Iris pigment epithelial cell (primary cell): ENCODE measurements at places on chromosomes 7 and 10.

DNA sequence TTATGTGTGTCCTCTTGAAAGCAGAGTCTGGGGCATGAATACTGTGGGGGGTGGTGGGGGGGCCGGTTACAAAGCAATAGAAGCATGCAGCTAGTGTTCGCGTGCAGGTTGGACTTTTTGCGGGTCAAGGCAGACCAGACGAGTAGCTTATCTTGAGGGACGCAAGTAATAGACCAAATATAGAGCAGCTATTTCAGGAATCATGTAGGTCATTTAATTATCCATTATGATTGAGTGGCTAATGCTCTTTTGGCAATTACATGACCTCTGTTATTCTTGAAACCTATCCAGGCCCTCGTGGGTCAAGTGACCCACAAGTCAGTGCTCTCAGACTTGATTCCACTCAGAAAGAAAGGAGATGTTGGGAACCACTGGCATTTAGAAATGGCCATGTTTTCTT is 93.0 kb downstream of the BTRC start:
- DNase-seq, result no peak

DNA sequence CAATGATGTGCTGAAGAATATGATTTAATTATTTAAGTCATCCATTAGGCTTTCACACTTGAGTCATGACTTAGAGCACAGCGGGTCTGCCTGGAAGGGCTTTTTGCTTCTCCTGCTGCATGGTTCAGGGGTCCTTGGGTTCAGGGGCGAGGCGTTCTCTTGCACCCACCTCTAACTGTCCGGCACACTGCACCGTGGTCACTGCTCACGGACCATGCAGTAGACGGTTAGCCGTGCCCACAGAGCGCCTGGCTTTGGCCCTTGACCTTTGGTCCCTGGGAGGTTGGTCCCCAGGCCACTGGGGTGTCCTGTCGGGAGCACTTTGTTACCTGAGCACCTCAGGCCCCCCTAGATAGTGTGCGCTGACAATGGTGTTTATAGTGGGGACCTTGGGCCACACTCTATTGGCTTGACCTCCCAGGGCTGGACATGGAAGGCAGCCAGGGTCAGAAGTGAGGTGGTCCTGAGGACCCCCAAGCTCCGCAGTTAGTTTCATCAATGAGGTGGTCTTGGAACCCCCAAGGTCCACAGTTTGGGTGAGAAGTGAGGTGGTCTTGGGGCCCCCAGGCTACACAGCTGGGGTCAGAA is 110.6 kb downstream of the ACTR3B start:
- no peak for DNase-seq

DNA sequence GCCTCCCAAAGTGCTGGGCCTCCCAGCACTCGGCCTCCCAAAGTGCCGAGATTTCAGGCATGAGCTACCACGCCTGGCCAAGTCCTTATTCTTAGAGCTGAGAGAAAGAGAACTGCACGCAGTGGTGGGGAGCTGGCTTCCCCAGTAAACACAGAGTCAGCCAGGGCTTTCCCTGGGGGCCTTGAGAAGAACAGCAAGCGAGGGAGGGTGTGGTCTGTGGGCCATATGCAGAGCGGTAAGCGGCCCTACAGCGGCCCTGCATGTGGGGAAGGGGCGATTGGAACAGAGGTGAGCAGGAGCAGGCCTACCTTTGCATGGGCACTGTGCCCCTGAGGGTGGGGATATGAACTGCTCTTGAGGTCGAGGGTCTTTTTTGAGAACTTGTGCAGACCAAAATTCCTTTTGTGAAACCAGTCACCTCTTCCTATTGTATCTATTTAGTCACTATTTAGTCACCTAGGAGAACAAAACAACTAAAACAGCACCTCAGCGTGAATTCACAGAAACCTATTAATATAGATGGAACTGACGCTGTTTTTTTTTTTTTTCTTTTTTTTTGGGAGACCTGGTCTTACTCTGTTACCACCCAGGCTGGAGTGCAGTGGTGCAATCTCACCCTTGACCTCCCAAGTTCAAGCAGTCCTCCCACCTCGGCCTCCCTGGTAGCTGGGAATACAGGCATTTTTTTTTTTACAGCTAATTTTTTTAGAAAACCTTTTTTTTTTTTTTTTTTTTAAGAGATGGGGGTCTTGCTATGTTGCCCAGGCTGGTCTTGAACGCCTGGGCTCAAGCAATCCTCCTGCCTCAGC is 36.9 kb upstream of the SH2D4B start:
- no peak for DNase-seq

GRCh38 chr10:97005349-97005748 is 173.3 kb downstream of the LCOR start:
- no peak for DNase-seq

GRCh38 chr10:102384053-102384452 is 11.5 kb upstream of the NFKB2 start:
- DNase-seq, result no peak

DNA sequence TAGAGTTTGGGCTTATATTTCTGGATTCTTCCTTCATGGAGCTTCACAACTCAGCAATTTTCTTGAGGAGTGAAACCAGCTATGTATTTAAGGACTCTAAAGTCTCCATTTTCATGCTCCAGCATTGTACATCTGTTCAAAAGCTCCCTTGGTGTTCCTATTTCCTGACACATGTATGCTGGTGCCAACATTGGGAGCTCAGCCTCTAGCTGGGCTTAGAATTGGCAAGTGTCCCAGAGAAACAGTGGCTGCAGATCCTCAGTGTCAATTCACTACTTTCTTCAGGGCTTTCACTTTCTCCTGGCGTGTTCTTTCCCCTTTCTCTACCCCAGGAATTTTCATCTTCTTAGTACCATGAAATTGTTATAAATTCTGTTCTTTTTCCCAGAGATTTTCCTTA is 103.1 kb downstream of the ZNF467 start:
- peak; percentile 40 for DNase-seq

DNA sequence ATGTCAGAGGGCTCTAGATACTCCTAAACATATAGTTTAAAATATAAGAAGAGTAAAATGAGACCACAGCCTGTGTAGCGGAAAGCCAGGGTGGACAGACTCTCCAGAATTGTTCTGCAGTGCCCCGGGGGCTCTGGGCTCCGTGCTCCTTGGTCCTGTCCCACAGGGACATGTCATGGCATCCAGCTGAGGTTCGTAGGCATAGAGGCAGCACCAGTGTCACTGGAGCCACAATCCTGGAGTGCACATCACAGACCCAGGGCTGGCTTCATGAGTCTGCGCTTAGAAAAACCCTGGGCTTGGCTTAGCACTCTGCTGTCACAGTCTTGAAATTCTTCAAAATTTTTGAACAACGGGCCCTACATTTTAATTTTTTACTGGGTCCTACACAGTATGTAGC is 280.4 kb upstream of the ZNF32 start:
- no peak for DNase-seq

GRCh38 chr7:116810267-116811116 is 51.9 kb upstream of the CAPZA2 start:
- peak; percentile 31 for DNase-seq

DNA sequence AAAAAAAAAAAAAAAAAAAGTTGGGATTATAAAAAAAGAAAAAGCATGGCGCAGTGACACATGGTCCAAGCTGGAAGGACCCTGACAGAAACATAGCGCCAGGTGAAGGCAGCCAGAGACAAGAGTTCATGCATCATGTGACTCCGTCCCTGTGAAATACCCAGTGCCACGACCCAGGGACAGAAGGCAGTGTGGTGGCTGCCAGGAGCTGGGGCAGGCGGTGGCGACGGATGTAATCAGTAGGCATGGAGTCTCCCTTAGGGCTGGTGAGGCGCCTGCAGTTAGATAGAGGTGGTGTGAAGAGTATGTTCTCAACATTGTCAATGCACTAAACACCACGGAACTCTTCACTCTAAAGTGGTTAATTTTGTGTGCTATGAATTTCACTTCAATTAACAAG is 43.9 kb downstream of the STK32C start:
- no peak for DNase-seq

DNA sequence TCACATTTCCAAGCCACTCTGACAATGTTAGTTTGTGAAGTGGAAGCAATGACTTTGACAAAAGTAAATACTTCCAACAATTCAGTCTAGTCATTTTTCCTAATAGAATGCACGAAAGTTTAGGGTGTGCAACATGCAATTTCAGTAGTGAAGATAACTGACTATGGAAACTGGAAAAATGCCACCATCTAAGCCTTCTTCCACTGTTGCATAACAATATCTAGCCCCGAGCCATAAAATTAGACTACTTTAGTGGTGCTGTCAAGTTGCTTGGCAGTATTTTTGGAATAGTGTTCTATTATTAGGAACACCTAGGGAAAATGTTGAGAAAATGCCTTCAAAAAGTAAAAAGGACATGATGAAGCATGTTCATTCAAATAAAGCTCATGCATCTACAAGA is 17.9 kb downstream of the SEMA3A start:
- peak; percentile 72 for DNase-seq

DNA sequence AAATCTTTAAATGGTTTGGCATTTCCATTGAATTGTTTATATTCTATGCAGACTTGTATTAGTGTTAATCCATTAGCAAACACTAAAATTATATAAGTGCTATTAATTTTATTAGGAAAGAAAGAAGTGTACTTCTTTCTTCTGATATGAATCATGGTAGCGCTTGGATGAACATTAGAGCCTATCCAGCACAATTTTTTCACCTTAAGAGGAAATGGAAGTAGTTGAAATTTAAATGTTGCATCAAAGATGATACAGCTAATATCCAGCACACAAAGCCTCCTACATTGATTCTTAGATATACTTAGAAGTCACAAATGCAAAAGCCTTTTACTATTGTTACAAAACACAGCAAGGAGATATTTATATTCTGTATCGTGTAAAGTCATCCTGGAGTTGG is 174.5 kb downstream of the AHR start:
- no peak for DNase-seq

DNA sequence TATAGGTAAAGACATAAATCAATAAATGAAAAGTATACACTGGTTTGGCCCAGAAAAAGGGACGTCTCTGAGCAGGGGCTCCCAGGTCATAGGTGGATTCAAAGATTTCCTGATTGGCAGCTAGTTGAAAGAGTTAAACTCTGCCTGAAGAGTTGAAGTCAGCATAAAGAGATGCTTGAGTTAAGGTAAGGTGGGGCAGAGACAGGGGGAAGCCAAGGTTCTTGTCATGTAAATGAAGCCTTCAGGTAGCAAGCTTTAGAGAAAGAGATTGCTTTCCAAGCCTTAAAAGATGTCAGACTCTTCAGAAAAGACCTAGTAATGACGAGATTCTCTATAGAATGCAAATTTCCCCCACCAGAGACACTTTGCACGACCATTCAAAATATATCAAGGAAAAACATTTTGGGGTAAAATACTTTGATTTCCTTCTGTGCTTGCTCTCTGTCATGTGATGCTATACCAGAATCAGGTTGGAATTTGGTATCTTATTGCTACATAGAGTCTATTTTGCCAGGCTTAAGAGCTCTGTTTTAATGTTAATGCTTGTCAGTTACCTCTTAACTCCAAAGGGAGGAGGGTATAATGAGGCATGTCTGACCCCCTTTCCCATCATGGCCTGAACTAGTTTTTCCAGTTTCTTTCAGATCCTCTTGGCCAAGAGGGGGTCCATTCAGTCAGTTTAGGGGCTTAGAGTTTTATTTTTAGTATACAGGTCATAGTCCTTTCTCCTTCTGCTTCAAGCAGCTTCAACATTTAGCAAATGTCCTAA is 429.6 kb downstream of the ADRA2A start:
- DNase-seq, result no peak

- peak; percentile 24 for DNase-seq
These were observed 32.8 kb downstream of the TMEM130 start for GRCh38 chr7:98836811-98837629.

DNA sequence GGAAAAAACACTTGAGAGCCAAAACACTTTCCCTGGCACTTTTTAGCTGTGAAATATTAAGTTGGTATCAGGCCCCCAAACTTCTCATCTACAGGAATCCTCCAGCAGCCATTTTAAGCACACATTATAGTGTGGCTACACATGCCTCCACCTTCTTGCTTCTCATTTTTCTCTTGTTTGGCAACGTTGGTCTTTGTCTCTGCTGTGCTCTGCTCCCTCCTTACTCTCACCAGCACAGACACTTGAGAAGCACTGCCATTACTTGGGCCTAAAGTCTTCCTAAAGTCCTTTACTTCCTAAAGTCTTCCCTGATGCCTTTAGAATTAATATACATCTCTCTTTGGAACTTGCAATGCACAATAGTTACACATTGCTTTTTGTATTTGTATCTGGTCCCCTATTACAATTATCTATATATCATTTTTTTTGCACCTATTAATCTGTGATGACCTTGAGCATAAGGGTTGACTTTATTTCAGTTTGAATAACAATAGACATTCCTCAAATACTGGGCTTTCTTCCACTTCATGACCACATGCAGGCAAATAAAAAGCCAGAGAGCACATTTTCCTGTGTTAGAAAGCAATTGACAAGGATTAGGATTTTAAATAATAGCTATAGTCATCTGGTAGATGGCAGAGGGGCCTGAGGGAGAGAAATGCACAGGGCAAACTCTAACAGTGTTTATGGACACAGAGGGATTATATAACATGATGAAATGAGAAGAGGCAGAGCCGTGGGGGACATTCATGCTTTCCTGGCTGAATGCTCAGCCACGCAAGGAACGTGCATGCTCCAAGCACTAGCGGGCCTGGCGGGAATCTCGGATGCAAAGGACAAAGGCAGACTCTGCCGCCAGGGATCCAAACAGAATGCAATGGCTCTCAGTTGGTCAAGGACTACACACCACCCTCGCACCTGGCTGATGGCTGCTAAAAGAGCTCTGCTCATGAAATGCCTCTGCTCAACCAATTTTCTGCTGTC is 99.3 kb downstream of the CDC14C start:
- DNase-seq, result no peak

GRCh38 chr10:132528064-132528691 is 9.4 kb upstream of the INPP5A start:
- DNase-seq, result no peak

GRCh38 chr7:106552645-106553445 is 108.1 kb downstream of the CCDC71L start:
- DNase-seq, result peak; percentile 35

DNA sequence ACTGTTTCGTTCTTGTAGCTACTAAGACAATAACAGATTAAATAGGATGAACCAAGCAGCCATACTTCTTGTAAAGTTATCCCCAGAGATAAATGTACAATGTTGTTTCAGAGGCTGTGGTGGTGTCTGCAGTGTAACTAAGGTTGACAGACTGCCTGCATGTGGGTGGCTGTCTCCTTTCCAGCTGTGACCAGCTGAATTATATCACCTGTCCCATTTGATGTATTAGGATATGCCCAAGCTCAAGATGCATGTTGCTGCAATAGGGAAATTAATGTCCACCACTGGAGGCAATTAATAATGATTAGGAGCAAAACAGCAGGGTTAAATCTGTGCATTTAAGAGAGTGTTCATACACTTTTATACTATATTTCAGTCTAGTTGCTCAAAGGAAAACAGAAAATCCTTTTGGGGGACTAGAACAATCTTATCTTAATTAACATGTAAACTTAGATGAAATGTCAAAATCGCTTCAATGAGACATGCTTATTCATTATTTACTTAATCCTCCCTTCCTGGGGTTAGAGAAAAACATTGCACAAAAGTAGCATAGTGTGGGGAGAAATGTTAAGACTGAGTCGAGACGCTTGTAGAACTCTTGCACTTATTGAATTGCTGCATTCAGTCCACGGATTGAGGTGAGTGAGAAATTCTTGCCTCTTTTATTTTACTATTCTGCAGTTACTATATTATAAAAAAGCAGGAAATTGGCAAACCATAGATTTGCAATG is 269.0 kb downstream of the SNX10 start:
- no peak for DNase-seq
